ENCODE measurements at places on chromosomes 11 and 22.
A peak's percentile ranks its signal among the peaks of the same experiment; 100 is the strongest.

- DNase-seq: no peak
These were observed 27.8 kb downstream of the CEP295 start for GRCh38 chr11:93689240-93689639.

- no peak for DNase-seq
These were observed 91.7 kb downstream of the PDE2A start for GRCh38 chr11:72582206-72583176.

DNA sequence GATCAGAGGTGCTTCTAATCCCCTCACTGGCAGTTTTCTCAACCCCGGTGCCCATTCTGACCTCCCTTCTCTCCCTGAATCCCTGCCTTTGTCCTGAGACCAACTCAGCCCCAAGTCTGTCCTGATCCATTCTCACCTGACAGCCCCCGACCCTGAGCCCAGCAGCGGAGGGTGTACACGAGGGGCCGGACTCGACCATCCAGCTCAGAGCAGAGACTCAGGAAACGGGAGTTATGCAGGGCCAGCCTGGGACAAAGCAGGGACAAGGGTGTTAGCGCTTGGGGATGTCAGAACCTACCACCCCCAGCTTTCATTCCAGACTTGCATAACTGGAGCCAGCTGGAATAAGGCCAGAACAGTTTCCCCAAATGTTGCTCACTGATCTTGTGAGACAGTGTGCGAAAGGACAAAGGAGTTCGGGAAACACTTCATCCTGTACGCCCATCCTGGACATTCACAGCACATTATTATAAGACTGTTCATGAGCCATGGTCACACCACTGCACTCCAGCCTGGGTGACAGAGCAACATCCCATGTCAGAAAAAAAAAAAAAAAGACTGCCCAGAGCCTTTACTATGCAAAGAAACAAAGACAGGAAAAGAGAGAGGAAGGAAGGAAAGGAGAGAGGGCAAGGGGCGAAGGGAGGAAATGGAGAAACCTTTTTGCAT, 3.5 kb upstream of the EEF1G start:
- DNase-seq: no peak

- peak; percentile 34 for DNase-seq
These were observed 4.0 kb upstream of the FTH1 start for GRCh38 chr11:61971248-61972111.

DNA sequence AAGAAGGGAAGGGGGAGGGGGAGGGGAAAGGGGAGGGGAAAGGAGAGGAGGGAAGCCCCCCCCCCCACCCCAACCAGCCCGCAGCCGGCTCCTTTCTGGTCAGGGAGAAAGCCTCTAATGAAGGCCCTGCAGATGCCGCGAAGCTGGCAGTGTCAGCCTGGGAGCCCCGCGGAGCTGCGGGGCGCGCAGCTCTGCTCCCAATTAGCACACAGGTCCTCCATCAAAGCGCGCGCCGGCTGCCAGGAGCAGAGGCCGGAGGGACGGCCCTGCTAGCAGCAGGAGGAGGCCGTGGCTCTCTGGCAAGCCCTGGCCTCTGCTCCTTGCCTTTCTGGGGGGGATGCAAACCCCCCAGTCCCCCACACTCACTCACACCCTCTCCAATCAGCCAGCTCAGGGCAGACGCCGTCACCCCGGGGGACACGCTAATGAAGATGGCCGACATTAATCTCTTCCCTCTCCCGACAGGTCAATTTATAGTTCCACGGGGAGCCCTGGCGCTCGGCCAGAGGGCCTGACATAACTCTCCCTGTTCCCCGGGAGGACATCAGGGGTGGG, 70.5 kb upstream of the TCF20 start:
- DNase-seq: no peak

DNA sequence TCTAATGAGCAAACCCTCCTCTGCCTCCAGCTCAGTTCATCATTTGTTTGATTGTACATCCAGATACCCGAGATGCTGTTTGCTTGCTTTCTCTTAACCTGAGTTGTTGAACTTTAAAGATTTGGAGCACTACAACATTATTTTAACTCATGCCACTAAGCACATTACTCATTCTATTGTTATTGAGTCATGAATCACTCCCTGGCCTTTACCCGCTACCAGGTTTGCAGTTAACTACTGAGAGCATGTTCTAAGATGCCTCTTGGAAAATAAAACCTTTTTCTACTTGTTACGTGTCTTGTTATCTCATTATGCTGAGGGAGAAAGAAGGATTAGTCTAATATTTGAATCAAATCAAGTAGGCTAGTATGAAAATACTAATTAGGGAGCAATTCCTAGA, 720.6 kb upstream of the ANO5 start:
- no peak for DNase-seq

DNA sequence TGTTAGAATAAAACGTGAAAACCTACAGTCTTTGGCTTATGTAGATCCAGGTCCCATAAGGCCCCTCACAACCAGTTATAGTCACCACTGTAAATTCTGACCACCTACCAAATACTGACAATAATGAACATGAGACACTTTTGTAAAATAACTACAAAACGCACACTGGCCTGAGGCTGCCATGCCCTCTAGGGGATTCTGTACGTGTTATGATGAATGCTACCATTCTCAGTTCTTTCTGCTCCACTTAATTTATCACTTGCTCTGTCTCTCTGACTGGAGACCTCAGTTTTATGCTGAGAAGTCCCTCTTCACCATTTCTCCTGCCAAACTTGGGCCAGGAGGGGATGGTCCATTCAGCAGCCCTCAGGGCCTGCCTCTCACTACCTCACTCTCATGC, 18.7 kb upstream of the TMPRSS5 start:
- no peak for DNase-seq

DNA sequence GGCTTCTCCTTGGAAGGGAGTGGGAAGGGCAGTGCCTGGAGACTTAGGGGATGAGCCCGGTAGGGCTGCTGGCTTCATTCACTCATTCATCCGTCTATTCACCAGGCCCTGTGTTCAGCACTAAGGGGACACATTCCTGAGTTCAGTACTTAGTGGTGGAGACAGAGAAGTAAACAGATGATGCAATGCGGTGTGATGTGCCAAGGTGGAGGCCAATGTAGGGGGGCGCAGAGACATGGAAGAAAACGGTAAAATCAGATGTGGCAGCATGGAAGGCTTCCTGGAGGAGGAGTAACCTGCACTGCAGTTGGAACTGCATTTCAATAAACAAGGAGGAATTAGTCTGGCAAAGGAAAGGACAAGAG, 21.3 kb downstream of the GRIK4 start:
- DNase-seq: no peak

DNA sequence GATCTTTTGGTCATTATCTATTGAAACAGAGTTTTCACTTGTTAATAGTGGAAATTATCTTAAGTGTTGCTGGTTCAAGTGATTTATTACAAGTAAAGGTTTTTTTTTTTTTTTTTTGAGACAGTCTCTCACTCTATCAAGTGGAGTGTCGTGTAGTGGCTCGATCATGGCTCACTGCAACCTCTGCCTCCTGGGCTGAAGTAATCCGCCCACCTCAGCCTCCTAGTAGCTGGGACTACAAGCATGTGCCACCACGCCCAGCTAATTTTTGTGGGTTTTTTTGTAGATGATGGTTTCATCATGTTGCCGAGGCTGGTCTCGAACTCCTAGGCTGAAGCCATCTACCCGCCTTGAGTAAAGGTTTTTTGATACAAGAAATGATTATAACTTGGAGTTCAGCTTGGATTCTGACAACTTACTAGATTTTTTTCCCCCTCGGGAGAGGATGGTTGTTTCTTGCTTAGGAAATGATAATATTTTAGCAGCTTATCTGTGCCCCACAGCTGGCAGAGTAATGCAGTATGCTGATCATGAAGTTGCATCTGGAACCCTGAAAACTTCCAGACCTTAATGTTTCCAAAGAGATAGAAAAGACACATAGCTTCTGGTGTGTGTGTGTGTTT, 68.9 kb downstream of the MTMR3 start:
- no peak for DNase-seq

- DNase-seq: no peak
These were observed 5.5 kb downstream of the CBX6 start for GRCh38 chr22:38866399-38867123.

DNA sequence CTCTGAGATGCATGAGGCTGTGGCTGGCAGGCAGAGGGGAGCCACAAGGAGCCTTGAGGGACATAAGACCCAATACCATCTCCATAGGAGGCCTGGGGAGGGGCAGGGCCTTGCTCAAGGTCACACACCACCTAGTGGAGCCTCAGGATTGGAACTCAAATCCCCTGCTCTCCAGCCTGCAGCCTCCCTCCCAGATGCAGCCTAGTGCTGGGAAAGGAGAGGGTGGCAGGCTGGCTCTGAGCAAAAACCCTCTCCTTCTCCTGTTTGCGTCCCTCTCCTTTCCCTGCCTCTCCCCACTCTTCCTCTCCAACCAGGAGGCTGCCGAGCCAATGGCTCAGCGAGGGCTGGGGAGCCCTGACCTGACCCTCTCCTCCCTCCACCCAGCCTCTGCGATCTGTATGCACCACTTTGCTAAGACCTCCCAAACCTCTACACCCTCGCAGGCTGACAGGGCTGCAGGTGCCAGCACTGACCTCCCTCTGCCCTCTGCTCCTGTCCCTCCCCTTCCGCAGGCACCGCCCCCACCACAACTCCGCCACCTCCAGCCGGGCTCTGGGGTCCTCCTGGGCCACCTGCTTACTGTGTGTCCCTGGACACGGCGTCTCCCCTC, 14.7 kb downstream of the IGLL1 start:
- peak; percentile 26 for DNase-seq

GRCh38 chr11:134034496-134035381, 34.1 kb upstream of the JAM3 start:
- no peak for DNase-seq

DNA sequence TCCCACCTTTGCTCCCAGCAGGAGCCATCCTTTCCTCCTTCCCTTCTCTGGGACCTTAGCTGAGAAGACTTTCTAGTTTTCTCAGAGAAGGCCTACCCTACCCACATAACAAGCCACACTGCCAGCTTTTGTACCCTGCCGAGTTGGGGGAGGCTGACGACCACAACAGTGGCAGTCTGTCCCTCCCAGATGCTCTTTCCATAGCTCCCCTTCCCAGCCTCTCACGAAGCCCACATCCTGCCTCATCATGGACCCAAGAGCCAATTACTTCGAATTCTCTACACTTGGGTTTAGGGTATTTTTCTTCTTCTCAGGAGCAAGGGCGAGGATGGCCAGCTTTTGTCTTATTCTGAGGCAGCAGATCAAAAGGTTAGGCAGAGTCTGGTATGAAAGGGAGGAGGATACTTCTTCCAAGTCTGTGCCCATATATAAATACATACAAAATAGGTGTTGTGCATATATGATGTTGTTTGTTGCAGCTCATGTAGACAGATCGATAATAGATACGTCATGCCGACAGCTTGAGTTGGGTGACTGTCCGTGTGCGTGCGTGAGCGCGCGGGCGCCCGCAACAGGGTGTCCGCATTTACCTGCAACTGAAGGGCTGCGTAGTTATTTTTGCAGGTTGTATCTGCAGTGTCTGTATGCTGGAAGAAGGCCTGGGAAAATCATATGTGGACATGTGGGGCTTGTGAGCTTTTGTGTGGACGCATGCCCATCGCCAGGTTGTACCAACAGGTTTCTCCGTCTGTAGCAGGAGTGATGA, 846 bp upstream of the NRGN start:
- no peak for DNase-seq

DNA sequence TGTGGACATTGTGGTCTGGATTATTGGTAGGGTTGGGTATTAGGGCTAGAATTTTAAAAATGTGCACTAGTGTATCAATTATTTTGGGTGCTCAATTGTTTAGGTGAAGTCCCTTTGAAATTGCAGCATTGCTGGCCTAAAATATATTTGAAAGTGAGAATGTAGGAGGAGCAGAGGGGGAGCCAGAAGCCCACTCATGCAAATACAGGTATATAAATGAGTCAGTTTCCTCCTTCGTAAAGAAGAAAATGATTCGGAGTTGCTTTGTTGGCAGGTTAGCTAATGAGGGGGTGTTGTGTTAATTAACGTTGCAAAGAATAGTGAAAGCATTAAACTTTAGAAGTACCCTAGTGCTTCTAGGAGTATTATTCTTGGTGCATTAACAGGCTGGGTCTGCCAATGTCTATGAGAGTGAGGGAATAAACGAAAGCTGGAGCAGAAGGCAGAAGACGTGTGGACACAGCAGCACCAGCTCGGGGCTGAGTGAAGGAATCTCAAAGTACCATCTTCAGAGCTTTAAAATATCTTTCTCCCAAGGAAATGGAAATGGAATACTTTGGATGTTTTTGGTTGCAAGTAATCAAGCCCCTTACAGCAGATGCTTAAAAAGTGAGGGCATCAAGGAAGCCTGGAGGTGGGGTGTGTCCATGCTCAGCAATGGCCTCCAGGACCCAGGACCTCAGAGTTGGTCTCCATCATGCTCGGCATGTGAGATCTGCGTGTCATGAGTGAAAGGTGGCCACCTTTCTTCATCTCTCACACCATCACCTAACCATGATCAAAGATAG, 522.9 kb downstream of the NTM start:
- no peak for DNase-seq

- no peak for DNase-seq
These were observed 155.1 kb downstream of the LDLRAD3 start for GRCh38 chr11:36098853-36099375.

- no peak for DNase-seq
These were observed 47.3 kb downstream of the PRDM11 start for GRCh38 chr11:45193695-45194094.

DNA sequence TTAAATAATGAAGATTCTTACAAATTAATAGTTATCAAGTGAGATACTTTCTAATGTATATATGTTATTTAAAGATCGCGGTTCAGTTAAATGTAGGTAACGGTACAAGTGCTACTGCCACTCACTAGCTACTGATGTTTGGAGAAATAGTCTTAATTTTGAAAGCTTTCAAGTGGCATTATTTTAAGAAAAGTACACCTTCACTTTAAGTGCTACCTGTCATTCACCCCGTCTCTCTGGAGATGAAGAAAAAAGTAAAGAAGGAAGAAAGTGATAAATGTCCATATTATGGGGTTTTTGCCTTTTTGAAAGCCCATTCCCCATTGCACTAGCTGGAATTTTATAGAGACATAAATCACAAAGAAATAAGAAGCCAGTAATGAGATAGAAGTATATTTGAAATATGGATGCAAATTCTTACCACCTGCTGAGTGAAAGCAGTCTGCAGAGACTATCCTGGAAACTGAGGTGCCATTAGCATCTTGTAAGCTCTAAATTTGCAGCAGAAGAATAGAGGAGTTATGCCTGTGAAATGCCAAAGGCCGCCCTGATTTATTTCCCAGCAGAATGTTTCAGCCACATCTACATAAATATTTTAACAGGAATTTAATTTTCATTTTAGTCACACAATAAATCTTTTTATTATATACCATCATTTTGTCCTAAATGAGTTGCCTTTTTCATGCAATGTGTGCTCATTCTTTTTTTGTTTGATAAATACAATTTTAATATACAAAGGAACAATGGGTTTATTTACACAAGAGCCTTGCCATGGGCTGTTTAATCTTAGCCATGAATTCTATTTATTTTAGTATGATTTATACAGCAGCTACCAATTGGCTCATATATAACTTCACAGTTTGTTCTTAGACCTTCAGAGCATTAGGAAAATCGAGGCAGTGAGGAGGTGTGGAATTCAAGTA, 489.9 kb upstream of the RAG2 start:
- DNase-seq: no peak

All from OCI-LY7 (cell line).